ENCODE measurements at places on chromosomes 1 and 21.

DNA sequence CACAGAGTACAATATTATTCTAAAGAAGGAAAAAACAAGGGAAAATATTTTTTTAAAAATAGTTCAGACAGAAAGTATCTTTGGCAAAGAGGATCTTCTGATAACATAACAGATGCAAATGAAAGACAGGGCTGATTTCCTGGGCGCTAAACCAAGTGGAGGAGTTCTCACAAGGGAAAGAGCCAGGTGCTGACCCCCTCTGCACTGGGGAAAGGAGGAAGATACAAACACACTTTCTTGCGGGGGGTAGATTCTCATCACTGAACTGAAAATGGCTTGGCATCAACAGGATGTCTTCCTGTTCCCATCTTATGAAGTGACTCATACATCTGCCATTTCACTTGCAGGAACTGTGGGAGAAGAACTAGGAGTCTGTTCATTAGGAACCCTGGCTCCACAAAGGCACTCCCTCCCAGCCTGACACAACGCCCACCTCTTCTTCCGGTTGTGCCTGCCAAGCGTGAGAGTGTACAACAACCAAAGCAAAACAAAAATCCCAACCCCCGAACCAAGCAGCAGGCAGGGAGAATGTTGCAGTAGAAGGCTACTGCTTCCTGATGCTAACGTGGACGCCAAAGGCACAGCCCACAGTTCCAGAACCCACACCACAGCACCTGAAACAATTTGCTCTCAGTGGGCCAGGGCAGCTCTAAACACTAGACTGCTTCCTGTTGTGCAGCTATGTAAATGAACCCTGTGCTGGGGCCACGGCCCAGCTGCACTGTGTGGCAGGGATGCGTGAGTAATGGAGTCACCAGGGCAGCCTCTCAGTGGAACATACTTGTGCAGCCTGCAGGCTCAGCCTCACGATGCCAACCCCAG is 51.0 kb downstream of the GADD45A start:
- DNase-seq = peak; percentile 83

DNA sequence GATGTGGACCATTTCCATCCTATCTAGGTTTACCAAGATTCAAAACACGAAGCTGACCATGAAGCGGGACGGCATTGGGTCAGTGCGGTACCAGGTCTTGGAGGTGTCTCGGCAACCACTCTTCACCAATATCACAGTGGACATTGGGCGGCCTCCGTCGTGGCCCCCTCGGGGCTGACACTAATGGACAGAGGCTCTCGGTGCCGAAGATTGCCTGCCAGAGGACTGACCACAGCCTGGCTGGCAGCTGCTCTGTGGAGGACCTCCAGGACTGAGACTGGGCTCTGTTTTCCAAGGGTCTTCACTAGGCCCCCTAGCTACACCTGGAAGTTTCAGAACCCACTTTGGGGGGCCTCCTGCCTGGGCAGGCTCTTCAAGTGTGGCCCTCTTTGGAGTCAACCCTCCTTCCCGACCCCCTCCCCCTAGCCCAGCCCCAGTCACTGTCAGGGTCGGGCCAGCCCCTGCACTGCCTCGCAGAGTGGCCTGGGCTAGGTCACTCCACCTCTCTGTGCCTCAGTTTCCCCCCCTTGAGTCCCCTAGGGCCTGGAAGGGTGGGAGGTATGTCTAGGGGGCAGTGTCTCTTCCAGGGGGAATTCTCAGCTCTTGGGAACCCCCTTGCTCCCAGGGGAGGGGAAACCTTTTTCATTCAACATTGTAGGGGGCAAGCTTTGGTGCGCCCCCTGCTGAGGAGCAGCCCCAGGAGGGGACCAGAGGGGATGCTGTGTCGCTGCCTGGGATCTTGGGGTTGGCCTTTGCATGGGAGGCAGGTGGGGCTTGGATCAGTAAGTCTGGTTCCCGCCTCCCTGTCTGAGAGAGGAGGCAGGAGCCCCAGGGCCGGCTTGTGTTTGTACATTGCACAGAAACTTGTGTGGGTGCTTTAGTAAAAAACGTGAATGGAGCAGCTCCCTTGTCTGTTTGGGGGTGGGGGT is 864 bp upstream of the CCDC24 start:
- no peak for DNase-seq

- DNase-seq = no peak
Observed at GRCh38 chr1:59034925-59035324, 251.1 kb upstream of the JUN start.

- no peak for DNase-seq
Observed at GRCh38 chr21:41074396-41075184, 93.4 kb upstream of the BACE2 start.

GRCh38 chr1:37723072-37723389 is 30.7 kb downstream of the CDCA8 start:
- no peak for DNase-seq

- no peak for DNase-seq
Observed at GRCh38 chr1:159862557-159862956, at the start of gene VSIG8. Gene VSIG8 (minus strand): TSS chr1:159862657. CDS start chr1:159862521, 136 bp downstream.

GRCh38 chr1:219541946-219542345 is 71.0 kb downstream of the ZC3H11B start:
- DNase-seq = no peak

DNA sequence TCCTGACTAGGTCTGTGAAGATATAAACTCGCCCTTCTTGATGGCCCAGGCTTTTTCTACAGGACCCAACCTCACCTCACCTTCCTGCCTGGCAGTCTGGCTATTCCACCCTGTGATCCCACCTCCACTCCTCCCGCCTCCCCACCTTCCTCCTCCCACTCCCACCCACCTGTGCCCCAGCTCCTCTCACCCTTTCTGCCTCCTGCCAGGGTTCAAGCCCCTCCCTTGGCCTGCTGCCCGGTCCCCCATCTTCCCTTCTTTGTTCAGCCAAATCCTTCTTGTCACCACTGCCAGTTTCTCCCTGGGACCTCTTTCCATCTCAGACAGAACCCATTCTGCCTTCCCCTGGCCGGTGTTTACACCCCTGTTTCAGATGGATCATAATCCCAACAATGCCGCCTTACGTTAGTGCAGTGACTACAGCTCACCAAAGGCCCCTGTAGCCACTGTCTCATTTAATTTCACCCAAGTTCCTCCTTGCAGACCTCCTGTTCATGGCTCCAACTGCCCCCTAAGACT is 127.5 kb upstream of the EDN2 start:
- no peak for DNase-seq

- no peak for DNase-seq
Observed at GRCh38 chr1:30272277-30273020, 450.9 kb downstream of the MATN1 start.

- DNase-seq = no peak
Observed at GRCh38 chr1:204283711-204284651, 70.2 kb upstream of the GOLT1A start.

DNA sequence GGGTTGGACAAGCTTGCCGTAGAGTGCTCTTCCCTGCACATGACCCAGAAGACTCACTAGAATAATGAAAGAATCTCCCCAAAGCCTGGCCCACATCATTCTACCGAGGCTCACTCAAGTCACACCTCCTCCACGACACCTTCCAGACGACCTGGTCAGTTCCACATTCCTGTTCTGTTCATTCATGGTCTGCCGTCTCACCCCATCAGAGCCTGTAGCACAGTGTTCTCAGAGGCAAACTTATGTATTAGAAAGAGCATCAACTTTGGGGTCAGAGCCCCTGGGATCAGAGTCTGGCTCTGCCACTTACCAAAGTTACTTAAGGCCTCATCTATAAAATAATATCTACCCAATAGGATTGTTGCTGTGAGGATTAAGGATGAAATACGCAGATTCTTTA is 7.5 kb downstream of the OLFML3 start:
- DNase-seq = no peak

- DNase-seq = no peak
Observed at GRCh38 chr1:46043458-46044017, 88.9 kb downstream of the PIK3R3 start.

DNA sequence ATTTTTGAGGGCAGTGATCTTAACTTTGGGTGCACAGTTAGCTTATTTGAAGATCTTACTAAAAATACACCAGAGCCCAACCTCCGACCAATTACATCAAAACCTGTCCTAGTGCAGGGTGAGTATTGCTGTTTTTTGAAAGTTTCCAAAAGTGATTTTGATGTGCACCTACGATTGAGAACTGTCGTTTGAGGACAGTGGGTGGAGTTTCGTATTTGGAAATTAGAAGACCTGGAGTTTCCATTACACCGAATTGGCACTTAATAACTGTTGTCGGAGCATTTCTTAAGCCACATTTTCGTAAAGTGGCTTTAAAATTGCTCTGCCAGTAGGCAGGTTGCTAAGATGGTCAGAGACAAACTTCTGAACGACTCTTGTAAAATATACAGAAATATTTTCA is 1.1 kb downstream of the SOD1 start:
- DNase-seq = no peak

GRCh38 chr21:41956926-41957729 is 3.3 kb upstream of the C2CD2 start:
- no peak for DNase-seq

GRCh38 chr21:45998871-45999580 is 17.5 kb downstream of the COL6A1 start:
- DNase-seq = peak; percentile 20

DNA sequence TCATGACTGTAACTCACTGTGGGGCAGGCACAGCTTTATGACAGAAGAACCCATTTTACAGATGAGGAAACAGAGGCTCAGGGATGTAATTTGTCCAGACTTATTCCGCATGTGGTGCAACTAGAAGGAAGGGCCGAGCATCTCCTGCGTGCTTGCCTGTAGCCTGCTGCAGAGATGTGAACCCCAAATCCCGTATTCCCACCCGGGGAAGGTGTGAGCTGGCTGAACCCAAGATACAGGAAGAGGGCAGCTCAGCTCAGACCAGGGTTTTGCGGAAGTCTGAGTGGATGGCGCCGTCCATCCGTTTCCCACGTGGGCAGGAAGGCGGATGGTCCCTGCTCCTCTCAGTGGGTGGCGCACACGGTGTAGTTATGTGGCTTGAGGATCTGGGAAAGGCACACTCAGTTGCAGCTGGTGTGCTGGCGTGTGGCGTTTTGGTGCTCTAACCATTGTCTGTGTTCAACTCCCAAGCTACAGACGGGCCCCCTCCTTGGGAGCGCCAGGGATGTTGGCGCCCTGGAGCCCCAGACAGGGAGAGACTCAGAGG is 1.2 kb downstream of the CROCC start:
- no peak for DNase-seq

- DNase-seq = peak; percentile 90
Observed at GRCh38 chr1:18875107-18875795, 15.8 kb upstream of the TAS1R2 start.

- DNase-seq = no peak
Observed at GRCh38 chr1:248421384-248421783, 18.5 kb downstream of the OR2T1 start.

DNA sequence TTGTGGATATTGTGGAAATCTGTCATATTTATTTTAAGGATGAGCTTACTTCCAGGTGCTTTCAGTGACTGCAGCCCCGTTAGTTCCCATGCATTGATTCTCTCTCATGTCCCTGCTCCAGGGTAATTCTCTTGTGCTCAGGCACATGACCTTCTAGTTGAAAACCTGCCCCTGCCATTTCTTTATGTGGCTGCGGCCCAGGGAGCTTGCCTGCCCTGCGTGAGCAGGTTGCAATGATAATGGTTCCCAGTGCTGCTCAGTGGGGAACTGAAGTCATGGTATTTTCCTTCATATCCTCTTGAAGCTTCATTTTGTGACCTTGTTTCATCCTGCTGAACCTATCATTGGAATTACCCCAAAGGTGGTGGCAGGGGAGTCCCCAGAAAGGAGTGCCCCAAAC is 229.8 kb downstream of the DISC1 start:
- no peak for DNase-seq

- no peak for DNase-seq
Observed at GRCh38 chr1:2400950-2401649, 9.5 kb downstream of the RER1 start.

GRCh38 chr1:182229451-182229850 is 162.1 kb downstream of the GLUL start:
- DNase-seq = no peak

Measured in right hindlimb (tissue), 1 donor.